NCI-H82 (cell line): ENCODE measurements at places on chromosomes 13 and 19.
A peak's percentile ranks its signal among the peaks of the same experiment; 100 is the strongest.

DNA sequence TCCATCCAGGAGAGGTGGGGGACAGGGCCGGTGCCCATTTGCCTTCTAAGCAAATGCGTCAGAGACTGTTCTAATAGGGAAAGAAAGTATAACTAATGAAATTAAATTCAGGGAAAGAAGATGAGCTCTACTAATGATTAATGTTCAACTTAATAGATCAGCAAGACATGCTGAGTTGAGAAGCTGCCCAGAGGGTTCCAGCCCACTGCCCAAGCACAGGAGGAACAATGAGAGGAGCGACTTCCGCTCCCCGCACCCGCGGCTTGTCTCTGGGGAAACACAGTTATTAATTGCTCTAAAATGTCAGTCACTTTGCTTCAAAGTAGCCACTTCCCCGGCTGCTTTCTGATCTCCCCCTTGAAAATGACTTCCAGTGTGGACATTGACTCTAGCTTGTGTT is 331.3 kb downstream of the UQCRFS1 start:
- DNase-seq, result no peak

DNA sequence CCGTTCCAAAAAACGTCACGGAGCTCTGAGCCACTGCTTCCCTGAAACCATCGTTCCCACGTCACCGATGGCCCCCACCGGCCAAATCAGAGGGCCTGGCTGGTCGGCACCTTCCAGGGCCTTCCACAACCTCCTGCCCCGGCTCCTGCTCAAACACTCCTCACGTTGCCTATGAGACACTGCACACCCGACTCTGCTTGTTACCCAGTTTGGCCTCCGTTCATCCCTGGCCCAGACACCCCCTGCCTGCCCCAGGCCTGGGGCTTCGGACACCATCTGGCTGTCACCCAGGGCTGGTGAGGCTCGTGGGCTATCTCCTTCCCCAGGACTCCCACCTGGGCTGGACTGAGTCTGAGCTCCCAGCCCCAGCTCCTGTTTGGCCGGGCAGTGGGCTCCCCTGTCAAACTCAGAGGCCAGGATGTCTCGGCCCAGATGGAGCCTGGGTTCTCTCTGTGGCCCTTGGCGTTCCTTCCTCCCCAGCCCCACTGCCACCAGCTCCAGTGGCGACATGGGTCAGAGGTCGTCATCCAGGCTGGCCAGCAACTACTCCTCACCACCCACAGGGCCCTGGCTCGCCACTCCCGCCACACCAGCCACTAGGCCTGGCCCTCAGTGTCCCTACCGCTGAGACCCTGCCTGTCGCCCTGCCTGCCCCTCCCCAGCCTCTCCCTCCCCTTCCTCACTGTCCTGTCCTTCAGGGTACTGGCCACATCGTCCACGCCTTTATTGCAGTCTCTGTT is 17.7 kb downstream of the CERS1 start:
- no peak for DNase-seq

- no peak for DNase-seq
Observed at GRCh38 chr13:47841151-47841550, 159.9 kb downstream of the SUCLA2 start.

GRCh38 chr13:102799426-102800144 is 666 bp downstream of the BIVM start:
- peak; percentile 62 for DNase-seq

DNA sequence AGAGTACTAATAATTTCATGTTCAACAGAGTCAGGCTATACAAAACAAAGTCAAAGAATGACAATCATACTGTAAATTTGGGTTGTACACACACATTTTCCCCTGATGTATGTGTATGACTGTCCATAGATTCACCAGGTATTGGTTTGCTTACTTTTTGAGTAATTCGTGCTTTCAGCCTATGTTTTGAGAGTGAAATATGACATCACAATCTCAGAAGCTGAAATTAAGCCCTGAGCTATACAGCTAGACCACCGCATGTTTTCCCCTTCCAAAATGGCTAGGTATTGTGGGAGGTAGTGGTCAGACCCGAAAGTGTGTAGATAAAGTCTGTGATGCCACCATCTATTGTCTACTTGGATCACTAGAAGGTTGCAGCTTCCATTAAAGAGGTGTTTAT is 102.8 kb downstream of the KATNAL1 start:
- DNase-seq, result no peak

- no peak for DNase-seq
Observed at GRCh38 chr13:33466262-33466661, 180.7 kb upstream of the STARD13 start.

- DNase-seq, result no peak
Observed at GRCh38 chr13:27573265-27573664, 47.1 kb downstream of the LNX2 start.

DNA sequence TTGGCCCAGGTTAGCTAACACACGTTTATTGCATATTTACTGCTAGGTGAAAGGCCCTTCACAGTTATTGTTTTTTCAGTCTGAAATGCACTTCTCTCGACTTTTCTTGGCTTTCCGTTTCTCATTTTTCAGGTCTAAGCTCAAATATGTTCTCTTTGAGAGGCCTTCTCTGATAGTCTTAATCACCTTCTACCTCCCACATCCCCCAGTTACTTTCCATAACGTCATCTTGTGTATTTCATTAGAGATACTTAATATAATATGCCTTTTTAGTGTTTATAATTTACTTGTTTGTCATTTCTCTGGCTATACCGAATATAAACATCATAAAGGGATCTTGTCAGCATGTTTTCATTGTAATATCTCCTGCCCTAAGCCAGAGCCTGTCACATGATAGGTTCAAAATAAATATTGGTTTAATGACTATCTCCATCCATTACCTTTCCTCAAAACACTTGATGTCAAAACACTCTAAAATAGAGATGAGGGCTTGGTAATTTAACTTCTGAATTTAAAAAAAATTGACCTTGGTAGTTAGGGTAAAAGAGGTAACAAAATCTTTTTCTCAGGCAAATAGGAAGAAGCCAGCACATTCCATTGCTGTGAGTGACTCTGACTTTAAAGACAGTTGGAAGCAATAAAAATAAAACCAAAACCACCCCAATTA is 168.6 kb upstream of the RFC3 start:
- no peak for DNase-seq
